GM23338 (cell line): ENCODE measurements at places on chromosomes 2 and 18. TPM values are rescaled to one million over a fixed set of nuclear protein-coding genes. Genes with fewer than 3 reads are reported as not detected.

The EIF4E2 gene
- 59.2 and 68.1 TPM in 2 replicates for total RNA-seq

GRCh38 chr2:38387887-38388286, 10.8 kb upstream of the ATL2 start:
- no peaks in the 10 kb centered on the region for H3K27me3 ChIP-seq
- no peak overlapping the region for H3K27ac ChIP-seq
- no peaks in the 10 kb centered on the region for H3K4me1 ChIP-seq
- no peak for DNase-seq
- H3K36me3 ChIP-seq = no peaks in the 10 kb centered on the region
- H3K4me3 ChIP-seq = no peak overlapping the region

The ERFE gene
- total RNA-seq = 2.5 and 3.3 TPM in 2 replicates

DNA sequence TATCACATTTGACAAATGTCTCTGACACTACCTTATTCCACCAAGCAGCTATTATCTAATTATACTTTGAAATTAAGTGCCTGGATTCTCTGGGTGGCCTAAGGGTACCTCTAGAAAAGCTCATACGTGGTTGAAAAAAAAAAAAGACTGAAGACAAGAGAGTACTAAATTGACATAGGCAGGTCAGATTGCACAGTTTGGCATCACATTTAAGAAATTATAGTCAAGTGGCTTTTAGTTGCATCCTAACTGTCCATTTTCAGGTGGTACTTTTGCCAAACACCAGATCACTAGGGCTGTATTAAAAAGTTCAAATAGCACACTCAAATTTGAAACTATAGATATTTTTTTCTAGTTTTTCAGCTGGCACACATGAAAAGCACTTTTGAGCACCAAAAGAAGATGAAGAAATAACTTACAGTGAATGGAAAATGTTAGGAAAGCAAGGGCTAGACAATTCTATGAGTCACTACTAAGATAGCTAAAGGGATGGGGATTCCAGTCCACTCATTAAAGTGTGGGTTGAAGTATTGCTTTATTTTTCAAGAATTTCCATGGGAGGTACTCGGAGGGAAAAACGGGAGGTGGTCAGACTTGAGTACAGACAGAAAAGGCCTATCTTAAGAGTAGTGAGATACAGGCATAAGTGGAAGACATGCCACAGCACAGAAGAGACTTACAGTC, 106.5 kb upstream of the COL5A2 start:
- no peak overlapping the region for H3K27ac ChIP-seq
- H3K4me3 ChIP-seq = no peak overlapping the region
- no peak for DNase-seq
- no peaks in the 10 kb centered on the region for H3K36me3 ChIP-seq
- H3K4me1 ChIP-seq = no peaks in the 10 kb centered on the region

DNA sequence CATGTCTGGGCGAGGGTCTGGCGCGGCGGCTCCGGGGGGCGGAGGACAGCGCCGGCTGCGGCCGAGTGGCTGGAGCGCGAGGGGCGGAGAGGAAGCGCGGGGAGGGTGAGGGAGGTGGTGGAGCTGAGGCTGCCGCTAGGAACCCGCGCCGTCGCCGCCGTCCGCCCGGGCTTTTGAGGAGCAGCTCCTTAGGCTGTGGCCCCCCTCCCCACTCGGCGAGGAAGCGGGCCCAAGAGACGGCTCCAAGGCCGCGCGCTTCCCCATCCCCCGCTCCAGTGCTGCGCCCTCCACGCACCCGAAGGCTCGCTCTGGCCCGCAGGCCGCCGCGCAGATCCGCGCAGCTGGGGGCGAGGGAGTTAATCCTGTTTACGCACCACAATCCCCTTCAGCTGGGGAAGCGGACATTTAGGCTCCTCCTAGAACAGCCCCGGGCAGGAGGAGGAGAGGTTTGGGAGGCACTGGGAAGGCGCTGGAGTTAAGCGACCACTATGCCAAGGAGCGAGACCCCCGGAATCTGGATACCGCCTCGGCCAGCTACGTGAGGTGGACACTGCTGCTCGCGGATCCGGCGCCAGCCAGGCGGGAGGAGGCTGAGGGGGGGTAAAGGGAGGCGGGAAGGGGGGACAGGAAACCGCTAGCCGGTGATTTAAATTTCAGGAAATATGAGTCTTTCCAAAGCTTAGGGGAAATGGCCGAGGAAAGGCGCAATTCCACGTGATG, at the start of gene CNRIP1:
CNRIP1 (minus strand) TSS at position 552 of the 720 bp plus-strand sequence; CDS start at position 3, 549 bp downstream.
- peaks cover 48% of the 10 kb centered on the region for H3K27me3 ChIP-seq
- DNase-seq = no peak
- H3K27ac ChIP-seq = no peak within 1 kb of the TSS
- H3K4me3 ChIP-seq = peak within 1 kb of the TSS; percentile 81
- H3K36me3 ChIP-seq = no peaks in the 10 kb centered on the region
- H3K4me1 ChIP-seq = peaks cover 8% of the 10 kb centered on the region

The GCG gene
- total RNA-seq = not detected in 2 replicates

The CCDC74A gene
- 47.8 and 64.6 TPM in 2 replicates for total RNA-seq

- no peak overlapping the region for H3K4me3 ChIP-seq
- H3K4me1 ChIP-seq = no peaks in the 10 kb centered on the region
- H3K27ac ChIP-seq = no peak overlapping the region
- peak; percentile 71 for DNase-seq
These were observed 649.1 kb downstream of the NYAP2 start for GRCh38 chr2:226048611-226049010.

- H3K4me1 ChIP-seq = no peaks in the 10 kb centered on the region
- H3K36me3 ChIP-seq = peaks cover 4% of the 10 kb centered on the region; the same call in 1 of the 2 replicates
- H3K27ac ChIP-seq = no peak overlapping the region
- H3K27me3 ChIP-seq = no peaks in the 10 kb centered on the region
- DNase-seq = no peak
- H3K4me3 ChIP-seq = no peak overlapping the region
These were observed 62.4 kb downstream of the WDPCP start for GRCh38 chr2:63525905-63526304.

The GAL3ST2 gene
- total RNA-seq = 0.24 and 1.5 TPM in 2 replicates

DNA sequence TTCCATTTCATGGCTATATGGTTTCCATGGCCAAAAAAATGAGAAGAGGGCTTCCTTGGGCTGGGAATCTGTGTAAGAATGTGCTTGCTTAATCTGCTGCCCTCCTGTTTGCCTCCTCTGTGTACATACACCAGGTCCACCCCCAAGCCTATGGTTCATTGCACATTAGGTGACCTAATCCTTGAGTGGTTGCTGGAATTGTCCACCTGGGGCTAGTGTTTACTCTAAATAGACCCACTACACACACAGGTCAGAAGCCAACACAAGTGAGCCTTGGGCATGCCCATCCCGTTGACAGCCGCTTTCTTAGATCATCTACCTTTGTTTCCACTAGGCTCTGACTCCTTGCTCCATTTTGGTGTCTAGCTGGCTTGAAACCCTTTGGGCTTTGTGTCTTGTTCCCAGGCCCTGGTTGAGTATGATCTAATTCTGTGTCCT, 59.2 kb upstream of the ATL2 start:
- no peak for DNase-seq
- H3K27me3 ChIP-seq = no peaks in the 10 kb centered on the region
- H3K36me3 ChIP-seq = no peaks in the 10 kb centered on the region
- H3K4me3 ChIP-seq = no peak overlapping the region
- peaks cover 15% of the 10 kb centered on the region for H3K4me1 ChIP-seq
- no peak overlapping the region for H3K27ac ChIP-seq

DNA sequence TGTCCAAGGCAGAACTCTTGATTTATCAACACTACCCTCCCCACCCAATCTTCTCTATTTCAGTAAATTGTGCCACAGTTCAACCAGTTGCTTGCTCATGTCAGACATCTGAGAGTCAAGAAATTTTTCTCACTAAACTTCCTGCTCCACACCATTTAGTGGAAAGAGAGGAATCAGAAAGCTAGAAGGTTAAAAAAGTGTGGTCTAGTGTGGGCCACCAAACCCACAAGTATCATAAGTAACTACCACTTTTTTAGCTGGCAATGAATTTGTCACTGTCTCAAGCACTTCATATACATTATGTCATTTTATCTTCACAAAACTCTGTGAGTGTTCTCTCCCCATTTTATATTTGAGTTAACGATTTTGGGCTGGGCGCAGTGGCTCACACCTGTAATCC, 16.6 kb upstream of the MSTN start:
- no peaks in the 10 kb centered on the region for H3K36me3 ChIP-seq
- DNase-seq = no peak
- H3K4me3 ChIP-seq = no peak overlapping the region
- H3K27me3 ChIP-seq = no peaks in the 10 kb centered on the region
- H3K27ac ChIP-seq = no peak overlapping the region

GRCh38 chr2:35082072-35082471, 1273.5 kb upstream of the CRIM1 start:
- H3K4me3 ChIP-seq = no peak overlapping the region
- no peaks in the 10 kb centered on the region for H3K4me1 ChIP-seq
- no peaks in the 10 kb centered on the region for H3K36me3 ChIP-seq
- DNase-seq = peak; percentile 41
- no peaks in the 10 kb centered on the region for H3K27me3 ChIP-seq

The VAPA gene
- total RNA-seq = 166 and 178 TPM in 2 replicates

DNA sequence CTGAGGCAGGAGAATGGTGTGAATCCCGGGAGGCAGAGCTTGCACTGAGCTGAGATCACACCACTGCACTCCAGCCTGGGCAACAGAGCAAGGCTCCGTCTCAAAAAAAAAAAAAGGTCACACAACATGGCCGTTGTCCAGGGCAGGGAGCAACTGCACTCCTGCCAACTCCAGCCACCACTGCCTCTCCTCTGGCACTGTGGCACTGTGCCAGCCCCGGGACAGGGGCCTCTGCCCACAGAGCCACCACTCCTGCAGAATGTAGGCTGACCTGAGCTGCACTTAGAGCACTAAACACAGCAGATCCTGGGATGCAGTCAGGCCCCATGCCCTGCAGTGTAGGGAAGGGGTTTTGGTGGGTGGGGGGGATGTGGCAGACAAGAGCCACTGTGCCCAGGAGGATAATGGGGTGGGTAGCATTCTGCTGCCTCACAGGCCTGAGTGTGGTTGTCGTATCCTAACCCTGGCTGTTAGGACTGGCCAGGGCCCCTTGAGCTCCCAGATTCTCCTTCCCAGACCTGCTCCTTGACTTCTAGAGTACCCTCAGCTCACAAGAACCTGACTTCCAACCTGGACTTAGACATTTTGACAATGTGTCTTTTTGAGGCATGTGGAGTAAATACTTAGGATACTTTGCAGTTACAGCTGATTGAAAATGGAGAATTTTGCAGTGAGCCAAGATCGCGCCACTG, 69.4 kb upstream of the SH3RF3 start:
- H3K36me3 ChIP-seq = no peaks in the 10 kb centered on the region
- no peaks in the 10 kb centered on the region for H3K27me3 ChIP-seq
- no peak overlapping the region for H3K27ac ChIP-seq
- H3K4me1 ChIP-seq = no peaks in the 10 kb centered on the region
- DNase-seq = no peak

The APCDD1 gene
- total RNA-seq = 0.97 and 1.0 TPM in 2 replicates

DNA sequence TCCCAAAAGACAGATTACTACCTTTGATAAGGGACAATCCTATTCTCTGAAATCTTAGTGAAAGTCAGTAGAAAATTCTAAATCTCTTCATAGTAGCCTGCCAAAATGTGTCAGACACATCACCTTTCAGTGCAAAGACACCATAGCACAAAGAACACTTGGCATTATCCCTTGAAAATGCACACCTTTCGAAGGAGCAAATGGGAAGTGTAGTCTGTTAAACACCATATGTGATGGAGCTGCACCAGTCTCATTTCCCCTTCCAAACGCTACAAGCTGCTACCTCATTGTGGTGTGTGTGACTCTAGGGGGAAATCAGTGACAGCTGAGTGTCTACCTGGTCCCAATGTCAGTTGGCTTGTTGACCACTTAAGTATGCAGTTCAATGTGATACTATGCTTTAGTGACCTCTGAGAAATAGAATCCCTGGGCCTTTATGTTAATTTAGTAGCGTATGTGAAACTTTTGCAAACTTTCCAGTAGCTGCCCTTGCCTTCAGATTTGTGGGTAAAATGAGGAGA, 551.7 kb downstream of the ARHGAP15 start:
- H3K4me3 ChIP-seq = no peak overlapping the region
- DNase-seq = no peak
- no peak overlapping the region for H3K27ac ChIP-seq

DNA sequence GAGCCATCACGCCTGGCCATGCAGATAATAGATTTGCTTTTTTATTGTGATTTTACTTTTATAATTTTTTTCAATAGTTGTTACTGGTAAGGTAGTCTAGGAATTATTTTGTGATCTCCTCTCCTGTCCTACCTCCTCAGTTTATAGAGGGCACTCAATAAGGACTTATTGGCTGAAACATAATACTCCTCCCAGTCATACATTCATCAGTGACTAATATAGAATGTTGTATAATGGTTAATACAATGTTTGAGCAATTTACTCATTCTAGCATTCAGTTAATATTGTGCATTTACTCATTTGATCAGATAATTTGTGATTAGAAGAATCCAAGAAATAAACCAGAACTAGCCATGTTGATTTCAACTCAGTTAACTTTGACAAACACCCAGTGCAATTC, 25.8 kb upstream of the PPP3R1 start:
- no peak for DNase-seq
- no peak overlapping the region for H3K4me3 ChIP-seq
- H3K36me3 ChIP-seq = no peaks in the 10 kb centered on the region
- H3K27me3 ChIP-seq = no peaks in the 10 kb centered on the region
- no peak overlapping the region for H3K27ac ChIP-seq

The OSR1 gene
- total RNA-seq = 0.24 TPM in 1 of 2 replicates, not detected in the other

The TNFRSF11A gene
- 7.3 and 25.4 TPM in 2 replicates for total RNA-seq

DNA sequence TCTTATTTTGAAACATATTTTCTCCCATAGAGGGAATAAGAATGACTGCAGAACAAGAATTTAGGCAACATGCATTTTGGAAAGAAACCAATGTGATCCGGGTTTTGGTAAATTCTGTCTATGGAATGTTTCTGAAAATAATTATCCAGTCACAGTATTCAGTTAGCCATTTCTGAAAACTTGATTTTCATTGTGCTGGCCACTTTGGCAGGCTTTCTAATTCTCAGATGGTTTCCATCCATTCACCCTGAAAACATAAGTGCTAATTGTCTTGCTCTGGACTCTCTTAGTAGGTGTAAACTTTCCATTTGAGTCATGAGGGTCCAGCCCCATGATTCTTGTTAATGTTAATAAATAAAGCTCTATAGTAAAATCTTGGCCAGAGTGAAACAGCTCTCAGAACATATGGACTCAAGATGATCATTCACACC, 176.5 kb downstream of the RBM43 start:
- H3K27ac ChIP-seq = no peak overlapping the region
- H3K4me3 ChIP-seq = no peak overlapping the region
- H3K4me1 ChIP-seq = peaks cover 22% of the 10 kb centered on the region
- H3K36me3 ChIP-seq = no peaks in the 10 kb centered on the region

- H3K4me3 ChIP-seq = no peak overlapping the region
- no peak overlapping the region for H3K27ac ChIP-seq
- DNase-seq = no peak
- peaks cover 18% of the 10 kb centered on the region for H3K4me1 ChIP-seq
- peaks cover 11% of the 10 kb centered on the region for H3K27me3 ChIP-seq
These were observed 2.0 kb upstream of the MYO1B start for GRCh38 chr2:191243154-191243553.

DNA sequence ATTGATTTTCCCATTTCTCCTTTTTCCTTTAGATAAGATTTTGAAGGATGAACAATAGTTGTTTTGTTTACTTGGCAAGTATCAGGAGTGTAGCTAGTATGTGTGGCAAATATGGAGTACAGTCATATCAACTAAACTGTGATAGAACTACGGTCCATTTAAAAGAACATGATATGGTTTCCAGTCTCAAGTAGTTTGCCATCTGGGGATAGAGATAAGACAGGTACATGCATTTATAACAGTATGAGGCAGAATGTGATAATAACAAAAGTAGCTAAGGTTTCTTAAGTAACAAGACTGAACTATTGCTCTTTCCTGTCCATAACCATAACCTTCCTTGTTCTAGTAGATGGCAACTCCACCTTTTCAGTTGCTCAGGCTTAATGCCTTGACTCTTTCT, 75.6 kb upstream of the TACR1 start:
- H3K27ac ChIP-seq = no peak overlapping the region
- no peaks in the 10 kb centered on the region for H3K27me3 ChIP-seq
- H3K4me1 ChIP-seq = peaks cover 23% of the 10 kb centered on the region
- no peaks in the 10 kb centered on the region for H3K36me3 ChIP-seq
